CD8-positive, alpha-beta T cell (primary cell): ENCODE measurements at places on chromosomes 7 and 10.
A peak's percentile ranks its signal among the peaks of the same experiment; 100 is the strongest.

DNA sequence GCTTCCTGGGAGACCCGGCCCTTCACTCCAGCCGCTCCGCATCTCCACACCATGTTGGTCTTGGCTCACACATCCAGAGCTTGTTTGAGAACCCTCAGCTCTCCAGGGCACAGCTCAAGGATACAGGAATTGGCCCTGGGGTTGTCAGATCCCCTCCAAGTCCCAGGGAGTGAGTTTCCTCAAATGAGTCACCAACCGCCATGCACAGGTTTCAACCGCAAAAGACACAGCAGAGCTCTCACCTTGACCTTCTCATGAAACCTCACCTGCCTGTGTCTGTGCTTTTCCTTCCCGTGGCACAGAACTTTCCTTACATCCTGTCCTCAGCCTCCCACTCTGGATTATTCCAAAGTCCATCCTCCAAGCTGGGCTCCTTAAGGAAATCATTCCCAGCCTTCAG lies 20.6 kb downstream of the AZGP1 start:
- DNase-seq, result no peak

DNA sequence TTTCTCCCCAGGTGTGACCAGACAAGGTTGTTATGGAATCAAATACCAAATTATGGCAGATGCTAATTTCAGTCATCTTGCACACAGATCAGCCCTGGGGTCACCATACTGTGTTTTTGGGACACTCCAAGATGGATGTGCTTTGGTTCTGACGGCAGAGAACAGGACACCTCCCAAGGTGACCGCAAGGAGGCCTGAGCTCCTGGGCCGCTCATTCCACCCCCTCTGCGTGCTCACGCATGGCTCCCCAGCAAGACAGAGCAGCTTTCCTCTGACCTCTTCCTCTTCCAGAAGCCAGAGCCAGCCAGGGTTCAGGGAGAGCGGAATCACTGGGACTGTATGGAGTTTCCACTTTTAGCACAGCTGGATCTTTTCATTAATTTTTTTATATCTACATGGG lies 402.8 kb downstream of the DNAJB6 start:
- DNase-seq, result no peak

GRCh38 chr7:123751821-123752220 lies 3.0 kb upstream of the WASL start:
- DNase-seq, result no peak

- no peak for DNase-seq
Observed at GRCh38 chr10:71973777-71974488, 9.7 kb downstream of the CHST3 start.

GRCh38 chr10:102504179-102504975 lies 605 bp downstream of the SUFU start:
- no peak for DNase-seq

DNA sequence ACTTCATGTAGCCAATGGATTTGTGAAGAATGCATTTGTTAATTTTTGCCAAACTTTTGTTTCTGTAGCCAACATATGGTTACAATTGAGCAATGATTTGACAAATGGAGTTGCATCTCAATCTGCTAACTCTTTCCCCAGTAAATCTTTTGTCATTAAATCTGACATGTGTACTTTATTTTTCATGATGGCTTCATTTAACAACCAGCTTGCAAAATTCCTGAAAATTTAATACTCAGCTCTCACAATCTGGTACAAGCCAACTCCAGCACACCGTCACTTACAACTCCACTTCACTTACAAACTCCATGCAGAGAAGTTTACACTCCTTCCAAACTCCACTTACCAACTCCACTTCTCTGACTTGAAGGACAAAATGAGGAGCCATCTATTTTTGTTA lies 26.5 kb upstream of the HIBADH start:
- DNase-seq, result no peak

DNA sequence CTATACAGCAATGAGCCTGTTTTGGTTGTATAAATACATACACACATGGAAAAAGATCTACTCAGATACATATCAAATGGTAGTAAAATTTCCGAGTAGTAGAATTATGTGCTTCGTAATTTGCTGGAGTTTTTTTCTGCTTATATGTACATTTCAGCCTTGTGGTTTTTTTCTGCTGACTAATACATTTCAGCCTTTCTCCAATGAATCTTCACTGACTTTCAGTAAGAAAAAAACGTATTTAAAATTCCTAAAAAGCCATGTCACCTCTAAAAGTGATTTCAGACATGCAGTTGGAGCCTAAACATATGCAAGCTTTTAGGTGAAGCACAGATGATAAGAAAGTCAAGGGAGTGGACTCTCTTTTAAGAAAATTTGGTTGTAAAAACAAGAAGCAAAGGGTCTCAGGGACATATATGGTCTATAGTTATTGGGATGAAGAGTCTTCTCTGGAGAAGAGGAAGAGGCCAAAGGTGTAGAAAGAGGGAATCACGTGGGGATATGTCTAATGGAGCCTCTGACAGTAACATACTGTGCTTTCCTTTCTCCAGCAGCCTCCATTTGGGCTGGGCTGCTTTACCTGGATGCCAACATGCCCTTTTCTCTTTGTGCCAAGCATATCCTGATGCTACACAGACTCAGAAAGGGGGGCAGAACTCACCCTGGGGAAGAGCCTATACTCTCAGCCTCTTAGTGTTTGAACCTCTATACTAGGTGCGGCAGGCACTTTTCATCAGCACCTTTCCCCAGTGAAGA lies 2.4 kb downstream of the AMPH start:
- no peak for DNase-seq

DNA sequence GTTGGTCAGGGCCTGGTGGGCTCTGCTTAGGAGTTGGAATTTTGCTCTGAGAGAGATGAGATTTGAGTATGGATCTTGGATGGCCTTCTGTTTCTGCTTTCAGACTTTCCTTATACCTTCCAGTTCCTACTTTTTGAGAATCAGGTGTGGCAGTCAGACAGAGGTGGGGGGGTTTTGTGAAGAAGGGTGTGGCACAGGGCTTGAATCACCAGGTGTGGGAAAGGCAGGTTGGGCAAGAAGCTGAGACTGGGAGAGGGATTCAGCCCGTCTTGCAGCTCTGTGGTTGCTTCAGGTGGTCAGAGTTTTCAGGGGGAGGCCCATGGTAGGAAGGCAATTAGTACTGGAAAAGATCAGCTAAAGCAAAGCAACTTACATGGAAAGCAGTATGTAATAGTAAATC lies 340.2 kb downstream of the LRMDA start:
- DNase-seq, result no peak

- no peak for DNase-seq
Observed at GRCh38 chr7:93690021-93690420, 115.5 kb upstream of the CALCR start.

- no peak for DNase-seq
Observed at GRCh38 chr10:90344226-90344625, 513.6 kb downstream of the HTR7 start.

- no peak for DNase-seq
Observed at GRCh38 chr10:86225103-86225782, 141.4 kb downstream of the GRID1 start.

DNA sequence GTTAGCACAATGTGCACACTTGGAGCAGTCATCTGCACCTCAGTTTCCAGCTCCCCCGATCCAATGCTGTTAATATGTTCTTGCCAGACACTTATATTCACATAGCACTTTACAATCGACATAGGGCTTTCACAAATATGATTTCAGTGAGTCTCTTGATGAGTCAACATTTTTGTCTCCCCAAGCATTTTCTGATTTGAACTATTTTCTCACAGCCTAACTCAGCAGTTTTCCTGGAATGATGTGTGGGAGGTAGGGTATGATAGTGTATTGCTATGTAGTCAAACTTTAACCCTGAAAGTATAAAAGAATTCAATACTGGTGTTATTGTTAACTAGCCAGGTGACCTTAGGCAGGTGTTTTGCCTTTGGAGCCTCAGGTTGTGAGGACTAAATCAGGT lies 82.5 kb upstream of the LRGUK start:
- no peak for DNase-seq

DNA sequence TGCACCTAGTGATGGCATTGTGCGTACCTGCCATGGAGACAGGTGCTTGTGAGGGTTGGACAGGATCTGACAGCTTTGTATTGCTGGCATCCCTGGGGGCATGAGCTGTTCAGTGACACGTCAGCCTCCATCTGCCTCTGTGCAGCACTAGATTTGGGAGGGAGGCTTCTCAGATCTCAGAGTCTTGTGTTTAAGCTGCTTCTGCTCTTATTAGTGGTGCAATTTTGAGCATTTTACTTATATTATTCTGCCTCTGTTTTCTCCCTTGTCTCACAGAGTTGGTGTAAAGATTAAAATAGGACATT lies 5.1 kb downstream of the ARHGAP22 start:
- no peak for DNase-seq

GRCh38 chr10:1893941-1894340 lies 156.6 kb upstream of the ADARB2 start:
- no peak for DNase-seq

DNA sequence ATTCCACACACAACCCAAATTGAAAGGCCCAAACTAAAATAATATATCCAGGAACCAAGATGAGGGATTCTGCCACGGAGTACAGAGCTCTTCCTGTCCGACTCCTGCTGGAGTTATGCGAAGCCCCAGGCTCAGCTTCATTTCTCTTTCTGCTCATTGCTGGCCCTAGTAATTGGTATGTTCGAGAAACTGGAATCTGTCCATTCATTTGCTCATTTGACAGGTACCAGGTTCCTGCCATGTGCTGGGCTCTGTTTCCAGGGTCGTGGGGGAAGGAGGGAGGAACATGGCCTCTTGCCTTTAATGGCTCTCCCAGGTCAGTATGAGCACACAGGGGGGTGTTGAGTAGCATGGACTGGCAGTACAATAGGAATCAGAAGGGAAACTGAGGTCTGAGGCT lies 179.2 kb upstream of the SHH start:
- DNase-seq, result no peak

DNA sequence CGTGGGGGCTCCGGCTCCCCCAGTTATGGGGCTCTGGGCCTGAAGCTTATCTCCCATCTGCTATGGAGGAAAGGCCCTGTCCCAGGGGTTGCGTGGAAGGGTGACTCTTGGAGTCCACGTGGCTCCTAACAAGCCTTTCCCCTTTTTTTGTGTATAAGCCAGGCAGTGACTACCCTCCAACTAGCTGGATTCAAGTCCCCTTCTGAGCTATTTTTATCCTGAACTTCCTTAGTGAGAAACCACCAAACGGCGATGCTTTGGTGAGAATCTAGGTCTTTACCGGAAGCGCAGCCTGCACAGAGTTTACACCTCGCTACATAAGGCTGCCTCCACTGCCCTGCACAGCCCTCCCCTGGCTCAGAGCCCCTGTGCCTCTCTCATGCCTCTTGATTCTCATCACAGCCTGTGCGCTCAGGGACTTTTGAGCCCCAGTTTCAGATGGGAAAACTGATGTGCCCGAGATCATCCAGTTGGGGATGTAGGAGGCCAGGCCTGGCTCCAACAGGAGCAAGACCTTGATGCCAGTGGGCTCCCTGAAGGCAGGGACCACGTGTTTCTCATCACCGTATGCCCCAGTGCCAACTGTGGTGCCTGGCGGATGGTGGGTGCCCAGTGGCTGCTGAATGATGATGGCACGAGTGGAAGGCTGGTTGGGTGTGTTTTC lies 102.3 kb upstream of the PPIF start:
- DNase-seq, result peak; percentile 60

GRCh38 chr7:24025094-24025493 lies 258.9 kb upstream of the NPY start:
- DNase-seq, result no peak

DNA sequence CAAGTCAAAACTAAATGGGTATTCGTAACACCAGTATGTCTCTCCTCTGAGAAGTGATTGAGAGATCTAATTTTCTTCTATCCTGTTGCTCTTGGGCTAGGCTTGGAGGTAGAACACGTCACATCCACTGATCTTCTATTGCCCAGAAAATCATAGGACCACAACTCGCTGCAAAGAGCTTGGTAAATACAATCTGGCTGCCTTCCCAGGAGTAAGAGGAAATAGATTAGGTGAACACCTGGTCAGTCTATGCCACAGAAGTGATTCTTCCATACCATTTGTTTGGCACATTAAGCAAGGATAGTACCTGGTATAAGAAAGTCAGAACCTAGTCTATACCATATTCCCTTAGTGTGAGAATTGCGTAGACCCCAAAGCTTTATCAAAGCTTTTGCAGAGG lies 129.3 kb upstream of the PHYHIPL start:
- DNase-seq, result no peak

DNA sequence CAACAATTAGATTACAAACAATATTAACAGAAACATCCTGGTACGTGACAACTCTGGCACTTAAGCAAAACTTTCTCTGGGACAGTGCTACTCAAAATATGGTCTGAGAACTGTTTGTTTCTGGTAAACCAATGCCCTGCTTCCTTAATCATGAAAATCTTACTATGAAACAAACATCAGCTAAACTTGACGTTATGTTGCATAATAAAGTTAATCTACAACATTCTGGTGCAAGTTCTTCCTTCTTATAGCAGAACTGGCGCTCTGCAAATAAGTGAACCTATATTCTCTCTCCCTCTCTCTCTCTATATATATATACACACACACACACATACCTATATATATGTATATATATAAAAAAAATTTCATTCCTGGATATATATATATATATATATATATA lies 7.8 kb downstream of the C7orf33 start:
- no peak for DNase-seq

GRCh38 chr10:106608066-106608465 lies 556.4 kb downstream of the SORCS1 start:
- DNase-seq, result no peak

DNA sequence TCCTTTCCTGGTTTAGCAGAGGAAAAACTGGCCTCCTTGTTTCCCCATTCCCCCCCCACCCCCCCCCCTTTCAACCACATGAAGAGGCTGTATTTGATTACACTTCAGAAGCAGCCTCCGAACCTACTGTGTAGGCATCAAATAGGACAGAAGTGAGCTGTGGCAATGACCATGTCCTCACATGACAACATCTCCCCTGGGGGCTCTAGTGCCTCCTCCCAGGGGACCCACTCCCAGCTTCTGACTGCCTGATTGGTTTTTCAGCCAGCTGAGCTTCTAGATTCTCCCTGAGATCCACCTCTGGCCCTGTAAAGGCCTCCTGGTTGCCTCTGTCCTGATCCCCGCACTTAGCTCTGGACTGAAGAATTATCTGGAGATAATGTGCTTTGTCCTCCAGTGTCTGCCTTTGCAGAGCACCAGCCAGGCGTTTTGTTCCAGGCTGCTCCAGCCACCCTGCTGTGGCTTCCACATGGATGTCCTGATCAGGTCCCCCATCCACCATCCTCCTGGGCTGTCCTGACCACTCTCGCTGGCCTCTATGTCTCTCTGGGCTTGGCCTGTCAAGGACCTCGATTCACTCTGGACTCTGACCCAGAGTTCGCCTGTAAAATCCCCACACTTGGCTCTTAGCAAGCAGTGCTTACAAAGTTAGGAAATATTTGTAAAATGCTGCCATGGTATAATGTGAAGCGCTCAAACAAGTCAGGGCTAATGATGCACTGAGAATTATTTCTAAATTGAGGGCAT lies 42.4 kb upstream of the TOMM7 start:
- no peak for DNase-seq

GRCh38 chr10:10160821-10161312 lies 856.8 kb upstream of the CELF2 start:
- DNase-seq, result no peak
